Left cardiac atrium (tissue), 4 donors: ENCODE measurements at places on chromosomes 7 and 10.

- no peak for DNase-seq
Measured at GRCh38 chr10:113149626-113150025, 199.6 kb downstream of the TCF7L2 start.

DNA sequence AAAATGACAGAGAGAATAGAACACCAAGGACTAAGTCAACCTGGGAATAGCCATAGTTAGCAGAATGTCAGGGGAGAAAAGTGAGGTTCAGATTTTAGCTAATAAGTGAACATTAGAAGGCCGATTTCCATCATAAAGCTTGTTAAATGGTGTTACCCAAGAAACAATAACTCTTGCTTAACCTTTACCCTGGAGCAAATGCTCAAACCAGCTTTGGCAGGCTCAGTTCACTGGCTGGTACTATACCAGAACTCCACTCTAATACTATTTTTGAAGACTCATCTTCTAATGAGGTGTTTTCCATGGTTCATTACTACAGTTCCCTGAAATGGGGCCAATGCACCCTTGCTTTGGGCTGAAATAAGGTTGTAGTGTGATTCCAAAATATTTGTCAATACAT lies 61.3 kb downstream of the RNLS start:
- DNase-seq = no peak

- no peak for DNase-seq
Measured at GRCh38 chr7:155874411-155874810, 62.1 kb upstream of the SHH start.

DNA sequence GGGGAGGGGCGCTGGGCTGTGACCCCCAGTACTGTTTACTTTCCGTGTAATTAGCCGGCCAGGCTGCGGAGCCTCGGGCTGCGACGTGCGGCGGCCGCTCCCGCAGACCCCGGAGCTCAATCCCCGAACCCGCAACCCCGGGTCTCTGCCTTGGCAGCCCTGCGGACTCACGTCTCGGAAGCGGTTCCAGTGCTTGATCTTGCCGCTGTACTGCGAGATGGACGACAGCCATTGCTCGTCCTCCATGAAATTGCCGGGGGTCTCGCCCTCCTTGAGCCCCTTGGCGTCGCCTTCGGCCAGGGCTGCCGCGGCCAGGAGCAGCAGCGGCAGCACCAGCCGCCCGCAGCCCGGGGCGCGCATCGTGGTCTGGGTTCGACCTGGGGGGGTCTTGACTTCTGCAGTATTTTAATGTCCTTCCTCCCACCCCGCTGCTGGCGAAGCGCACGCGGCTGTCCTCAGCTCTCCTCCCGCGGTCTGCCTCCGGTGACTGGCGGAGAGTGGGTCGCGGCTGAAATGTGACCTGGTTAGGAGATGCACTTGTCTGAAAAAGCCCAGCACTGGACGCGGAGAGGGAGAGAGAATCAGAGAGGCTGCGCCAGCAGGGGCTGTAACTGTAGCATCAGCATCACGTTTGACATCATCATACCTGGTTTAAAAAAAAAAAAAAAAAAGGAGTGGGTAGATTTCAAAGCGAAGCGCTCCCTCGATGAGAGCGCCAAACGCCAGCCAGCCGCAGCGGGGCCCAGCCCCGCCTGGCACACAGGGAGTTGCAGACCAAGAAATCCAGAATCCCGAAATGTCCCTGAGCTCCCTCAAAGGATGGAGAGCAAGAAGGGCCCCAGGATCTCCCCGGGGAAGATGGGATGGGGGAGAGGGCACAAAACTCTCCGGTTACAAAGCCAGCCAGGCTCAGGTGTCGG lies at the start of gene SPOCK2:
Gene SPOCK2 (minus strand): TSS at position 583 of the 920 bp plus-strand sequence. CDS start 223 bp downstream, at position 360.
- DNase-seq = peak; percentile 38

DNA sequence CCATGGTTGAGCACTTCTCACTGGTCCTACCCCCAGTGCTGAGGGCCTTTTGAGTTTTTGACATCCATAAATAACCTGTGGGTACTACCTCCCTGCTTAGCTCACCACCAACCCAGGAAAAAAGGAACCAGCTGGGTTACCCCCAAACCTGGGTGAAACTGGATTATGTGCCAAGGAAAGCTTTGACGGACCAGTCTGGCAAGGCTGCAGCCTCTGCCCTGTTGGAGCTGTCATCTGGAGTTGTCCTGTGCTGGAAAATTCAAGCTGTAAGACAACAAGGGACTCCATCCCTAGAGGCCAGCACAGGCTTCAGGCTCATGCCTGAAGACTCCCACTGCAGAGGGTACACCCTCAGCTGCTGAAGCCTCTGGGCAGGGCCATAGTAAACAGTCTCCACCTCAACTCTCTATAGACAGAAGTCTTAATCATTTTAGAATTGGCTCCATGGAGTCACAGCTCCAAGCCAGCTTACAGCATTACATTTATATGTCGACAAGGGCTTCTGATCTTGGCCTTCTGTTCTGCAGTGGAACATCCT lies 115.5 kb upstream of the AFAP1L2 start:
- no peak for DNase-seq
